ENCODE measurements at places on chromosomes 7 and 10.
A peak's percentile ranks its signal among the peaks of the same experiment; 100 is the strongest.

DNA sequence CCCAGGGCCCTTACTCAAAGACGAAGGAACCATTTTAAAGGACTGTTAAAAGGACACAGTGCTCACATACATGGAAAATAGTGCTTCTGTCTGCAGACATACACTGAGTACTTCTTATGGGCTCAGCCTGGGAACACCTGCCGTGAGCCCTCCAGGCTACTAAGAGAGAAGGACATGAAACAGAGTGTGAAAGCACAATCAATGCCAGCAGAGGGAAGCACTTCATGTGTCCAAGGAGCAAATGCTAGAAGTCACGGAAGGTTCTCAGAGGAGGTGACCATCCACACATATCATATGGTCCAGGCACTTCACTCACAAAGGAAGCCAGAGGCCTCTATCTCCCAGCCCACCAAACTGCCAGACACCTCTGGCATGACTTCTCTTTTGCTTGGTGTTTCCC is 15.5 kb downstream of the ELMO1 start:
- no peak for ATAC-seq

GRCh38 chr10:43188702-43189101 is 50.5 kb downstream of the CSGALNACT2 start:
- no peak for ATAC-seq

- no peak for ATAC-seq
Measured at GRCh38 chr7:50807026-50807730, 24.5 kb upstream of the GRB10 start.

DNA sequence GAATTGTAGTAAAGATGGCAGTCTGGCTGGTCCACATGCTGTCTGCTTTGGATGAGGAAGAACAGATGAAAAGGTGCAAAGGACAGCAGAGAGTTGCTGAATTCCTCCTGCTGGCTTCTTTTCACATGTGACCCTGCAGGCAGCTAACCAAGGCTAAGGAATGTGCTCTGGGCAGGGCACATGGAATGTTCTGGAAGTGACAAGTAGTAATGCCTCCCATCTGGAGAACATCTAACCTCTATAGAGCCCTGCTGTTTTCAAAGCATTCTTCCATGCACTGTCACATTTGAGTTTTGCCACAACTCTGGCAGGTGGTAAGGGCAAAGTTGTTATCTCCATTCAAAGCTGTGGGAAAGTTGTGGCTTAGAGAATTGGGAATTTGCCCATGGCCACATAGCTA is 208.8 kb downstream of the STK31 start:
- no peak for ATAC-seq

GRCh38 chr10:119981826-119982225 is 89.3 kb downstream of the SEC23IP start:
- ATAC-seq, result no peak

DNA sequence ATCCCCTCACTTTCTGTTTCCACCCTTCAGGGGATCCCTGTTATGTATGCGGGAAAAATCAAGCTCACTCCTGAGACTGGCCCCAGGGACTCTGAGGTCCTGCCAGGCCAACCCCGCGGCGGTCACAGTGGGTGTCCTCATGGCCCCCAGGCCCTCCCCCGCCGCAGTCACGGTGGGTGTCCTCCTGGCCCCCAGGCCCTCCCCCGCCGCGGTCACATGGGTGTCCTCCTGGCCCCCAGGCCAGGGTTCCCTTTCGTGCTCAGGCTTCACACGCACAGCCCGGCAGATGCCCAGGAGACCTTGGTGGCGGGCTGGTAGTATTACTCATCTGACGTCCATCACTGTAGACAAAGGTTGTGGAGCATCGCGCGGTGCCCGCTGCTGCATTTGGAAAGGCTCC is 491.0 kb upstream of the FOXK1 start:
- no peak for ATAC-seq

DNA sequence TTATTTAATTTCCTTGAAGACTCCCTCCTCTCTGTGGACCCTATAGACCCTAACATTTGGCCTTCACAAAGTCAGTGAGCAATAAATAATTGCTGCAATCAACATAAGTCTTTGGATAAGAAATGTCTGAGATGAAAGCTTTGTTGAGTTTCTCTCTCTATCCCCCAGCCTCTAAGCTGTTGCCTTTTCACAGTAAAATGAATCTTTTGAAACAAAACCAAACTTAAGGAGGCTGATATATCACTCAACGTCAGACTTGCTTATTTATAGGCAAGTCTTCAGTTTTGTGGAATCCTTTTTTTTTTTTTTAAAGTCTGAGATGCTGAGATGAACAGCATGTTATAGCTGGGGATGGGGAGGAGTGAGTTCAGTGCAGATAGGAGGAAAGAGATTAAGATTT is 10.0 kb downstream of the CPED1 start:
- ATAC-seq, result no peak

DNA sequence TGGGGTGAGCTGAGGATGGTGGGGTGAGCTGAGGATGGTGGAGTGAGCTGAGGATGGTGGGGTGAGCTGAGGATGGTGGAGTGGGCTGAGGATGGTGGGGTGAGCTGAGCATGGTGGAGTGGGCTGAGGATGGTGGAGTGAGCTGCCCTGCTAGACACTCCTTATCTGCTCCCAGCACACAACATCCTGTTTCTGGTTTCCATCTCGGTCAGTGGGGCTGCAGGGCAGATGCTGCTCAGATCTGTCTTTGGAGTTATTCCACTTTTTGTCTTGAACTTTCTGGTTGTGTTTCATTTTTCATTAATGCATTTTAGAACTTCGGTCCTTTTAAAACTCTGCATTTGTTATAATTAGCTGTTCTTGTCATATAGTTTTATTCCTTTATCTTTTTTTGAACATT is 67.9 kb upstream of the ANTXRL start:
- ATAC-seq, result no peak

DNA sequence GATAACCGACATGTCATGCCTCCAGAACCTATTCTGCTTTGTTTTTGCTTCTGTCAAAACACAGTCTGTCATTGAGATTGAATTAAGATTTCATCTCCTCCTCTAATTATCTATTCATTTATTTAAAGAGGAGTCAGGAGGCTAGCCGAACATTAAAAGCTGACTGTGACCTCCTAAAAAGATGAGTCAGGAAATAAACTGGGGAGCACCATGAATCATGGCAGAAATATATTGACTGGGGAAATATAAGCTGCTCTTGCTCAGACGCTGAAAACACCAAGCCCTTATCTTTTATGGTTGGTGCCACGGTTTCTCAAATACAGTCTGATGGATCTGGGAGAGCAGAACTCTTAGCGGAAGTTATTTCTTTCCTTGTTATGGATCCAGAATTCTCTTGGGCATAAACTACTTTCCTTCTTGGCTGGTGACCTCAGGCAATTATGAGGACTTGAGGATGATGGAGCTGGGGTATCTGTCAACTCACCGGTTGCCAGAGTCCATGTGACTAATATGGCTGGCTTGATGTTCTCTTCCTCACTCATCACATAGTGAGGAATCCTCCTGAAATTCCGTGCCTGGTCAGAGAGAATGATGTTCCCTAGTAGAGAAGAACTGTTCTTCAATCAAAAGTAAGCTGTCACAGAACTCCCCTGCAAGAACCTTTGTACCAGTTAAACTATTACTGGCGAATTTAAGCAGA is 307.6 kb upstream of the PHYHIPL start:
- ATAC-seq, result no peak

GRCh38 chr7:49631071-49631815 is 142.2 kb upstream of the VWC2 start:
- no peak for ATAC-seq

DNA sequence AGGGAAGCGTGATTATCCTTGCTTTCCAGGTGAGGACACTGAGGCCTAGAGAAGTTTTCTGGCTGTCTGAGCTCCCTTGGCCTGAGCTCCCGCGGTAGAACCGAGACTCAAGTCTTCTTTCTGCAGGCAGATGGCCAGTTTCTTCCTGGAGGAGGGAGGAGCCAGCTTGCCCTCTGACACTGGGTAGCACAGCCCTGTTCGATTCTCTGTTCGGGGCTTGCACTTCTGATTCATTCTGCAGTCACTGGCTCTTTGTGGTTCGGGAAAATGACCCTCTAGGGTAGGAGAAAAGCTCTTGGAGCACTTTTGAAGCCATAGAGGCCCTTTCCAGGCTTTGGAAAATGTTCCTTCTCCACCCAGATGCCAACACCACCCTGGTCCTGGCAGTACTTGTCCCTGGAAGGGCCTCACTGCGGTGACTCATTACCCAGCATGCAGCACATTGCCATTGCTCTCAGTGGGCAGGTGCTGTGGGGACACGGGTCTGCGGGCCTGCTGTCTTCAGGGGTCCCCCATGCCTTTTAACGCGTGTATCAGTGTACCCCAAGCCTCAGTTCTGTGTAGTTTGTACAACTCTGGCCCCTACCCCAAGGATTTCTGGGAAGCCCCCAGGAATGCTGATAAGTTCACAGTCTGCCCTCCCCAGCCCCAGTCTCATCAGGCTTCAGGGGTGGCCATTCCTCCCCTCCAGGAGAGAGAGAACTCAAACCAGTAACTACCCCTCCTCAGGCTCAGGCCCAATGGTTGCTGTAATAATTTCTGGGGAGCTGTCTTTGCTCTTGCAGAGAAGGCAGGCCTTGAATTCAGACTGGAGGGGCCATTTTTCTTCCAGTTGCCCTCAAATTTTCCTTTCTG is 11.9 kb downstream of the CHST3 start:
- peak; percentile 55 for ATAC-seq

- ATAC-seq, result no peak
Measured at GRCh38 chr7:29479301-29480200, 84.1 kb upstream of the PRR15 start.

DNA sequence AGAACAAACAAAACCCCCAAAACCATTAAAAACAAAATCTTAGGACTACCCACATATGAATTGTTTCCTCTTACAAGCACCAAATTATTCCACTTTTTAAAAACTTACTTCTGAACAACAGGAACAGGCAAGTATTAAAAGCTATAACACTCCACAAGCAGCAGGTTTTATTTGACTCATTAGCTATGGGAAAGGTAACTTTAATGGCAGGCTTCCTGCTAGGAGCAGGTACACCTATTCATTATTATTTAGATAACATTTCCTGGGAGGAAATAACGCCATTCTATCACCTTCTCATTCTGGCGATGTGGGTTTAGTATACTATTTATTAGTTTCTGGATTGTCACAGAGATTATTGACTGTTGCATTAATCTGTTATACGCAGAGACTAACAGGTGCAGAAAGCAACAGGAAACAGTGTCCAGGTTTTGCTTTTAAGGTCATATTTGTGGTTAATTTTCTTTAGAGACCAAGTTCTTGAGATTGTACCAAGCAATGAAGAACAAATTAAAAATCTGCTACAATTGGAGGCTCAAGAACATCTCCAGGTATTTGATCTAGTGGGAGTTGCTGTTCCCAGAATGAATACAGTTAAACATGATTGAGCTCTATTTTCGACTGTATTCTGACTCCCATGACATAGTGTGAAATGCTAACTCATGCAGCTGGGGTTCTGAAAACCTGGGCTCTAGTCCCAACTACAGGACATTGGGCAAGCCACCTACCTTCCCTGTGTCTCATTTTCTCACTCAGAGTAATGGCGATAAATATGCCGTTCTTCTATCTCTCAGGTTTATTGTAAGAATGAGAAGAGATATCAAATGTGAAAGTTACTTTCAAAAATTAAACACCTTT is 2.0 kb downstream of the CPA2 start:
- ATAC-seq, result no peak

DNA sequence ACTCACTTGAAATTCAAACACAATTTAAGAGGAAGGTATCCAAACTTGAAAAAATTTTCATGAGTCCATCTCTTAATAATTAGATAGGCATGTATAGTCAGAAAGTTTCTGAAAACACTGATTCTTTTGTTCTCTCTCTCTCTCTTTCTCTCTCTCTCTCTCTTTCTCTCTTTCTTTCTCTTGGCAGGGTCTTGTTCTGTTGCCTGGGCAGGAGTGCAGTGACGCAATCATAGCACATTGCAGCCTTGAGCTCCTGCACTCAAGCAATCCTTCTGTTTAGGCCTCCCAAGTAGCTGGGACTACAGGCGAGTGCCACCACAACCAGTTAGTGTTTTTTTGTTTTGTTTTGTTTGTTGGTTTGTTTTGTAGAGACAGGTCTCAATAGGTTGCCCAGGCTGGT is 59.3 kb downstream of the PRTFDC1 start:
- ATAC-seq, result no peak

DNA sequence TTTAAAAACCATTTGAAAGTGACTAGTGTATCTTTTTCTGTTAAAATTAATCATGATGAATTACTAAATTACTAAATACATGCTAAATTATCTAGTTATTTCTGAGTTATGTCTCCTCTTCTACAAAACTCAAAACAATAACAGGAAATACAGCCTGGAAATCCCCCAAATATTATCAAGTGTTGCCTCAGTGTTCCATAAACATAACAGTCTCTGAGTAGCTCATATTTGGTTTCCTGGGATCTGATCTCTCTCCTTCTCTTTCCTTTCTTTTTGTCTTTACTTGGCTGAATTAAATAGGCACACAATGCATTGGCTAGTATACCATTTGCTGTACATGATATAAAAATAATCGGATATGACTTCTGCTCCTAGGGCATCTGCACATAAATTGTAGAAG is 277.6 kb upstream of the IGFBP3 start:
- ATAC-seq, result no peak

GRCh38 chr10:110765513-110766319 is 106.0 kb upstream of the PDCD4 start:
- no peak for ATAC-seq

GRCh38 chr10:19654576-19654975 is 161.7 kb upstream of the PLXDC2 start:
- no peak for ATAC-seq

DNA sequence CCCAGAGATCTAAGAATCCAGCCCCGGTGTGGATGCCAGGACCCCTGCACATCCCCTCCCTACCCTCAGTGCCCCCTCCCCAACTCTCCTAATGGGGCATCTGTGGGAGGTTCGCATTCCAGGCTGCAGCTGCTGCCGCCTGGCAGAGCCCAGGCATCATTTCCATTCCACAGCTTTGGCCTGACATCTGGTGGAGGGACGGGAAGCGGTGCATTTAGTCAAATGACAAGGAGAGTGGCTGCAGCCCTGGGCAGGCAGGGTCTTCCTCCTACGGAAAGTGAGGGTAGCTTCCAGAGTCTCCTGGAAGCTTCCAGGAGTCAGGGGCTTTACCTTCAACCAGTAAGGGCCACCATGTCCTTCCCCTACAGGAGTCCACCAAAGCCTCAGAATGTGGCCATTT is 30.8 kb downstream of the PRLHR start:
- no peak for ATAC-seq

- no peak for ATAC-seq
Measured at GRCh38 chr10:20492447-20492846, 404.7 kb downstream of the NEBL start.

GRCh38 chr10:49168831-49169500 is 19.2 kb downstream of the TMEM273 start:
- no peak for ATAC-seq

GRCh38 chr7:54141576-54141975 is 400.6 kb upstream of the VSTM2A start:
- no peak for ATAC-seq

- ATAC-seq, result no peak
Measured at GRCh38 chr7:129642871-129643549, 31.5 kb downstream of the NRF1 start.
